ENCODE measurements at places on chromosomes 12 and 14.

DNA sequence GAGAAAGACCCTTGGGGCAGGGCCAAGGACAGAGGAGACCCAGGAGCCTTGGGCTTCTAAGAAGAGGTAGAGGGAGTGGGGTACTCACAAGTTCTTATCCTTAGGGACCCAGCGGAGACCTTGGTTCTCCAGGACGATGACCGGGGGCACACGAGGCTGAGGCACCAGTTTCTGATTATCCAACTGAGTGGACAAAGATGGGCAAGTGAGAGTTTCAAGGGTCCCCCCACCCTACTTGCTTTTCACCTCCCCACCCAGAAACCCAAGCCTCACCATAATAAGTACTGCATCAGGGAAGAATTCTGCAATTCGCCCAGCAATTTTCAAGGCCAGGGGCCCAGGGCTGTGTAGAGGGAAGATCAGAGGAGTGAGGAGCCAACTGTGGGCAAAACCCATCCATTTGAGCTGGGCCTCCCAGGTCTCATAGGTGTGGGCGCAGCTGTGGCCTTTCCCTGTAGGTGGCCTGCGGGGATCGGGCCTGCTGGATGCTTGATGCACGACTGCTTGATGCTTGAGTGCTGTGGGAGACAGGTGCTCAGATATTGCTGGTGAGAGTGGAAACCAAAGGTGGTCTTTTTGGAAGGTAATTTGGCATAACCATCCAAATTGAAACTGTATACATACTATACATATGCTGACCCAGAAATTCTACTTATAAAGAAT is 2.0 kb downstream of the EMC9 start:
- no peak for DNase-seq

DNA sequence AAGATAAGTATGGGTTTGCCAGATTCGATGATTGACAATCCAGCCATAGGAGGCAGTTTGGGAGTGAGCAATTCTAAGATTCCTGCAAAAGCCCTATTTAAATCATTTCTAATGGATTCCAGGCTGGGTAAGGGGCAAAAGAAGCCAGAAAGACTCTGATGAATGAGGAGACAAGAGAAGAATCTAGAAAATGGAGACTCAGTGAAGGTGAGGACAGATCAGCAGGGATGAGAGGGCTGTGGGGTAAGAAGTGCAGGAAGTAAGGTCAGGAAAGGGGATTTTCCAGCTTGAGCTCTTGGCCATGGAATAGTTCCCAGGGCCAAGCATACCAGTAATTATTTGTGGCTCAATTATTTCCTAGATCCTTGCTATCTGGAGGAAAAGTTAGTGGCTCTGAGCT is 87.3 kb downstream of the TMX1 start:
- no peak for DNase-seq

GRCh38 chr14:22185191-22185590 is 403.8 kb downstream of the DAD1 start:
- no peak for DNase-seq

GRCh38 chr14:22383515-22384166 is 205.4 kb downstream of the DAD1 start:
- no peak for DNase-seq

DNA sequence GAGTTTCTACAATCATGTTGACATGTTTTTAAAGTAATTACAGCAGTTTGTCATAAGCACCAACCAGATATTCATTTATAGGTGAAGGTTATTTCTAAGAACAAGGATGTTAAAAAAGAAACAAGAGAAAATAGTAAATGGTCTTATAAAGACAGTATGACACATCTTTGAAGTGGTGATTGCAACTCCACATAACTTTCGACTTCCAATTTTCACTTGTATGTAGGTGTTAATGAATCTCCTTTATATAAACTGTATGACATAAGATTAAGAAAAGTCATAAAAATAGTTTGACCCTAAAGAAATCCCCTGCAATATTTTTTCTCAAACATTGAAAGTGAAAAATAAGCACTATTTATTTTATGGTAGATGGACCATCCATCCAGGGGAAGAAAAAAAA is 144.8 kb upstream of the PTPRQ start:
- DNase-seq = no peak

GRCh38 chr14:37587881-37588666 is 7.0 kb downstream of the FOXA1 start:
- no peak for DNase-seq

- DNase-seq = peak; percentile 84
These were observed 150.8 kb downstream of the PRKCH start for GRCh38 chr14:61472011-61472672.

- DNase-seq = peak; percentile 90
These were observed 41.7 kb upstream of the RIN3 start for GRCh38 chr14:92471919-92472318.

DNA sequence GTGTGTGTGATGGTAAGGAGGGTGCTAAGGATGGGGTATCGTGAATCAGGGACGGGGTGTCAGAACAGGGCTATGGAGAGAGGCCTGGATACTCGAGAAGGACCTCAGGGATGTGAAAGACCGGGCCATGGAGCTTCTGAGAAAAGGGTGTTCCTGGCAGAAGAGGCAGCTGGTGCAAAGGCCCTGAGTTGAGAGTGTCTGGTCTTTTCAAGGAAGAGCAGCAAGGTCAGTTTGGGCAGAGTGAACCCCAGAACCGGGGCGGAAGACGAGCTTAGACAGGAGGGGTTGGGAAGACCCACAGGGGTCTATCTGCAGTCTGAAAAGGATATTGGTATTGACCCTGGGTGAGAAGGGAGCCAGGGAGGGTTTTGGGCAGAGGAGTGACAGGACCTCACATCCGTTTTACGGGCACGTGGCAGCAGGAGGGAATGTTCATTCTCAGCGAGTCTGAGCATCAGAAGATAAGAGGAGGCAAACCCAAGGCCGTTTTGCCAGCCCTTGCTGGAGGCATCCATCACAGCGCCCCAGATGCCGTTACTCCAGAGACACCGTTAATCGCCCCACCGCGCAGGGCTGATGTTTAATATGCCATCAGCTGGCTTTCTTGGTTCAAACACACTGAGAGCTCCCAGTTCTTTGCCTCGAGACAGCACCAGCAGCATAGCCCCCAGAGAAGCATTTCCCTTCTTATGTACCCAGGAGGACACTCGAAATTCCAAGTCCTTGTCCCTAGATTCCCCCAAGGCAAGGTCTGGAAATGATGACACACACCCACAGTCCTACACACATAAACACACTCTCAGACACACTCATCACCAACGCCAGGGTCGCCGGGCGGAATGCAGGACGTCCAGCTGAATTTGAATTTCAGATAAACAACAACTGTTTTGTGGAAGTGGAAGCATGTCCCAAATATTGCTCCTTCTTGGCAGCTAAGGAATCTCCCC is 41.4 kb upstream of the EML1 start:
- no peak for DNase-seq

GRCh38 chr12:15919418-15919817 is 8.3 kb downstream of the DERA start:
- no peak for DNase-seq

DNA sequence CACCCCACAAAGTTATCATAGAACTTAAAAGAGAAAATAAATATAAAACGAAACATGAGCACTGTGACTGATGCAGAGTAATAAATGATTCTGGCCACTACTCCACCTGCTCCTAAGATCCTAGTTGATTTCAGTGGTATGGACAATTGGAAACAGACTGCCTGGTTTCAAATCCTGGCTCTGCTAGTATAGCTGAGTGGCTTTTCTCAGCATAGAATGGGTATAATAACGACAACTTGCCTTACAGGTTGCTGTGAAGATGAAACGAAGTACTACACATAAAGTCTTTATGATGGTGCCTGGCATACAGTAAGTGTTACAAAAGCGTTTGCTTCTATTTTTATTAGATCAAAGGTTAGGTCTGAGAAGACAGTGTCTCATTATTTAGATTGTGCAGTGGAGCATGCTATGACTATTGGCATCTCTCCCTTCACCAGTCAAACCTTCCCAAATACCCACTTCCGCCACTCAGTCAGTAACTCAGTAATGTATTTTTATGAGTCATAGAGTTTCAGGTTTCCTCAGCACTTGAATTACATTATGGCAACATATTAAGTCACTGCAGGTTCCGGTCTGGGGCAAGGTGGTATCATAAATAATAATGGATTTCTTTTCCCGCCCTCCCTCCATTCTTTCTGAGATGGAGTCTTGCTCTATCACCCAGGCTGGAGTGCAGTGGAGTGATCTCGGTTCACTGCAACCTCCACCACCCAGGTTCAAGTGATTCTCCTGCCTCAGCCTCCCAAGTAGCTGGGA is 29.7 kb upstream of the NR2C1 start:
- DNase-seq = peak; percentile 90

GRCh38 chr12:30630076-30630978 is 65.3 kb downstream of the IPO8 start:
- DNase-seq = no peak

DNA sequence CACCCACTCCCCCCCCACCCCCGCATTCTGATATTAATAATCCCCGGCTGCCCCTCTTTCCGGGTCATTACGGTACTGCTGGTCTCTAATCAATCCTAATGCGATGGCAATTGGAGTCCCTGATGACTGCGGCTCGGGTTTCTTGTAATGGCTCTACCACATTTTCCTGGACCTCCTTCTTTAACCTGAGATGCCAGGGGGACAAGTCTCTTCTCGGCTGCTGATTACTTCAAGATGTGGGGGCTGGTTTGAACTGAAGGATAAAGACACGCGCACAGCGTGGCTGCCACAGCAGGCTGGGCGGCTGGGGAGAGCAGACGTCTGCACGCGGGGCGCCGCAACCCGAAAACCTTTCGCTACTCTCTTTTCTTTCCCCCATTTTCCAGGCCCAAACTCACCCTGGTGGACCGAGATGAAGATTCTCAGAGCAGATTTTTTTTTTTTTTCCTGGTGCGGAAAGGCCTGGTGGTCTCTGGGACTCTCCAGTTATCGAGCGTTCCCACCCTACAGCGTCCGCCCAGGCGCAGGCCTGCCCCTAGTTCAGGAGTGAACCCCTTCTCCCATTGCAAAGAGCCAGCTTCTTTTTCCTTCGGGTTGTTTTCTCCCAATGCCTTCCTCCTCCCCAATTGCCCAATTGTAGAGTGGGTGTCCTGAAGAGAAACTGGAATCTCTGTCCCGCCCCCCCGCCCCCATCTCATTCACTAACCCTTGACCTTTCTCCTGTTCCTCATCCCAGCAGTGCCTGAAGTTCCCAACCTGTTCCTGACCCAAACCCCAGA is 6.0 kb upstream of the SIX1 start:
- DNase-seq = no peak

DNA sequence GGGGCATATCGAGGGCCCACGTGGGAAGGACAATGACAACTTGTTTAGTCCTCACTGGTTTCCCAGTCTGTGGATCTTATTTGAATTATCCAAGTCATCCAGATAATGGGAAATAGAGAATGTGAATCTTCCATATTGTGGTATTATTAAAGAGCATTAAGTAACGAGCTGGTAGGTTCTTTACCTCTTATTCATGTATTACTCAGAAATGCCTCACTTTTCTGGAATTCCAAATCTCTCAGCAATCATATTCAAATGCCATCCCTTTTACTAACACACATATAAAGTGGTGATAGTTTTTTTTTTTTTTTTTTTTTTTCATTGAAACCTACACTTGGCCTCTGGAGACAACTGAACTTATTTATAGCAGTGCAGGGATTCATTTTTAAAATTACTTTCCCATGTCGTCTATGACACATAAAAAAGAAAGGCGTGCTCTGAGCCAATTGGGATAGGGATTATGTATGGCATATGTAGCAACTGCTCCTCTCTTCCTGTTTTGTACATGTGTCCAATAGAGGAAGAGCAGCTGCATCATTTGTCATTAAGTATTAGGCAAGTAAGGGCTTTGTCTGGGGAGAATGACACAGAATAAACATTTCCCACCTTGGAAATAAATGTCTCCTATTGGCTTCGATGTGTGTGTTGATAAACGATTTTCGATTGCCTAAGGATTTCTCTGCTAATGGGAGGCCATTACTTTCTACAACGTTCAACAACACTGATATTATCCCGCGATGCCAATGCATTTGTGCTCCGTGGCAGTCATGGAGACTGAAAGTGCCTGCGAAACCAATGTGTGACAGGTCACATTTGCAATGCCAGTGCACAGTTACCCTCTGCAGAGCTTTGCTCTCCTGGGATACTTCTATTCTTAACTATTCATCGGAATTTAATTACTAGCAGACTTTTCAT is 78.6 kb upstream of the IFNG-AS1 start:
- peak; percentile 78 for DNase-seq

DNA sequence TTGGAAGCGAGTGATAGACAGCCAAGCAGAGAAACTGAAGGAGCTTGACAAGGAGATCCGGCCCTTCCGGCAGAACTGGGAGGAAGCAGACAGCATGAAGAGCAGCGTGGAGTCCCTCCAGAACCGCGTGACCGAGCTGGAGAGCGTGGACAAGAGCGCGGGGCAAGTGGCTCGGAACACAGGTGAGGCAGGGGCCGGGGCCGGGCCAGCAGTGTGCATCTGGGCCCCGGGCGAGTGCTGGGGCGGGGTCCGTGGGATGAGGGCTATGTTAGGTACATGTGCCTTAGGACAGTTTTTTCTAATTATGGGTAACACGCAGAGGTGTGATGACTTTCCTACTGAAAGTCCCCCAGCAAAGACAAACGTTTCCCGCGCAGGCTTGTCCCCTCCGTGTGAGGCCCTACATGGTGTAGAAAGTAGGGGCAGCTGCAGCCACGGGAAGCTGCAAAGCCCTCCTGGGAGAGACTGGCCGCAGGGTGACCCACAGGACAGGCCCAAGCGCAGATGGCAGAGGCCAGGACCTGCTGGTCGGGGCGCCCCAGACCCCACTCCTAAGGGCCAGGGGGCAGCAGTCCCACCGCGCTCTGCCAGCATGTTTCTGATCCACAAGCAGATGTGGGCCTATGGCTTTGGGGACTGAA is 19.1 kb upstream of the AMN start:
- no peak for DNase-seq

GRCh38 chr14:24941719-24942118 is 108.2 kb downstream of the STXBP6 start:
- DNase-seq = no peak

GRCh38 chr14:89540009-89540829 is 123.2 kb upstream of the FOXN3 start:
- DNase-seq = no peak

- no peak for DNase-seq
These were observed 129.7 kb upstream of the CCND2 start for GRCh38 chr12:4143896-4144295.

DNA sequence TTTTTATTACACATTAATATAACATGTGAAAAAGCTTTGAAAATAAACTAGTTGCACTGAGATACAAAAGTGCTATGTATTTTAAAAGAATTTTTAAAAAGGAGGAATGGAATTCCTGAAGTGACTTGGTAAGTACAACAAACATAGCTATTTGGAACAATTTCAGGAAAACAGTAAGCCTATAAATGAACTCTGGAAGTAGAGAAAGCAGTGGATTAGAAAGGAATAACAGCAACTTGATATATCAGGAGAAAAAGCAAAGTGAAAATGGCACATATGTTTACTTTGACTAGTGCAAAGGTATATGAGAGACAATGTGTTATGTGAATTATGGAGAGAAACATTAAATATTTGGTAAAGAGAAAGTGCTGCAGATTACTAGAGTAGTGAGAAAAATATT is 811.7 kb downstream of the C12orf50 start:
- no peak for DNase-seq
